Activated CD4-positive, alpha-beta T cell treated with anti-CD3 and anti-CD28 coated beads, Interleukin-2, Interleukin-6, amounts not matched to agents 100 ng/mL and 50 ng/mL, durations not matched to agents 16 hours and 8 hours (primary cell): ENCODE measurements at places on chromosomes 16 and 17.

GRCh38 chr17:13750816-13751793, 149.4 kb upstream of the HS3ST3A1 start:
- no peak for DNase-seq

DNA sequence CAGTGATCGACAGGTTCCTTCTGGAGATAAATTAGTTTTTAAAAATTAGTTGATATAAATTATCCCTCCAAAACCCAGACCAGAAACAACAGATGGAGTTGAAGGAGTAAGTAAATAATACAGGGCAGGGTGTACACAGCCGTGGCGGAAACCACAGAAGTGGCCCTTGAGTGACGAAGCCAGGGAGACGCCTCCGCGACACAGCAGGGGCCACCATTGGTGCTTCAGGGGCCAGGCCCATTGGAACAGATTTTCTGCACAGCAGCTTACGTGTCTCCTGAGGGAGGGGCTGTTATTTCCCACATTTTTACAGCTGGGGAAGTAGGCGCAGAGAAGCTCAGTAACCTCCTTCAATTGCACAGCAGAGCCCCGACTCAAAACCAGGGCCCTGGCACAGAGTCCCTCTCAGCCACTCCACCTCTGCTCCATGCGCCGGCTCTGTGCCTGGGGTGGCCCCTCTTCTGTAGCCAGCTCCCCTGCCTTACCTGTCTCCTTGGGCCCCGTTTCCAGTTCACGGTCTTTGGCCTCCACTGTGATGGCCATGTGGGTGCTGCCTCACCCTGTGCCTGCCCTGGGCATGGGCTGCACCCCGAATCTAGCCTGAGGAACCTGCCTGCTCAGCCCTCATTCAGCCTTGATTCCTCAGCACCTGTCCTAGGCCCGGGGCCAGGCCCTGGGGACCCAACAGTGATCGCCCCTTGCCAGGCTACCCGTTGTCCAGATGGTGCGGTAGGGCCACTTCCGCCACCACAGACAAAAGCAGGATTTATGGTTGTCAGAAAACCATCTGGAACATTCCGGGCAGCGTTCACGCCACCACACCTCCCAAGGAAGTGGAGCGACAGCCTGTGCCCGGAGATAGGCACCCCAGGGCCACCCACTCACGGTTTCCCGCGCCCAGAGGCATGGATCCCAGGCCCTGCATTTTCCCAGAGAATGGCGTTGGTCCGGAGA, 128.5 kb upstream of the GSE1 start:
- no peak for DNase-seq

DNA sequence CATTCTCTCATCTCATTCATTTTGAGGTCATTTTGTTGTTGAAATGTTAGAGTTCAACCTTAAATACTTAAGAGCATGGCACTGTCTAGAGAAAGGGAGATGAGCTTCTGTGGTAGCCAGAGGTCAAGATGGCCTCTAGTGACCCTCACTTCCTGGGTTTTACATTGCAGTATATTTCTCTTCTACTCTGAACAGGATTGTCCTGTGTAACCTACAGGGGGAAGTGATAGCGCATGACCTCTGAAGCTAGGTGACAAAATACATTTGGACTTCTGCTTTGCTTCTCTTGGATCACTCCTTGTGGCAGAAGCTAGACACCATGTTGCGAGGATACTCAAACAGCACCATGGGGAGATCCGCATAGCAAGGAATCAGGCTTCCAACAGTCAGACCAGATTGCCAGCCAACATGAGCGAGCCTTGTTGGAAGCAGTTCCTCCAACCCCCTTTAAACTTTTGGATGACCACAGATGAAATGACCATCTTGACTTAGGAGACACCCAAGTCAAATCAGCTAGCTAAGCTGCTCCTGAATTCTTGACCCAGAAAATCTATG, 748.4 kb downstream of the MAF start:
- no peak for DNase-seq

DNA sequence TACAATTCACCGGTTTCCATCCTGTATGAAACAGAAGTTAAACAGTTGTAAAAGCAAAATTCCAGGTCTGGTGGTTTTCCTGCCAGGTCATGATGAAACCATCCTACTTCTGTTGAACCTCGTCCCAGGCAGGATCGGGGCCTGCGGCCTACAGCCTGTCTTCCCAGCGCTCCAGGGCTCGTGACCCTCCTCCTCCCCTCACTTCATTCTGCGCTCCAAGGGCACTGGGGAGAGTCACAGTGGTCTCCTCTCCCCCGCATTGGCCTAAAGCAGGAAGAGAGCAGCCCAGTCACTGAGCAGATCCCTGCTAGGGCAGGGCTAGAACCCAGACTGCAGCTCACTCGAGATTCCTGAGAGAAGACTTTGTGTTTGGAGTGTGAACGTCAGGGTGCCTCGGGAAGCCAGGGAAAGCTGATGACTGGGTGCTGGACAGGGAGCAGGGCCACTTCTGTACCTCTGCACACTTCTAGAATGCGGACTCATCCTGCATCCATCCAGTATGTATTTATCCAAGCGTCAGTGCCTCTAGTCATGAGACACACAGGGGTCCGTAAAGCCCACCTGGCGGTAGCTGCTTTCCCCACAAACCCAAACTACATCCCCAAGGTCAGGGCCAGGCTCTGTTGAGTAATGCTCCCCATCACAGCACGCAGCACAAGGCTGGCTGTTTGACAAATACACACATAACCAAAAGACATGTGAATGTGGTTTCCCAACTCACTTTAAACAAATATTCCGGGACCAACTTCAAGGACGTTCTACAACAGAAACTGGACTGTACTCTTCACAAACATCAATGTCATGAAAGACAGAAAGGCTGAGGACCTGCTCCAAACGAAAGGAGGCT, 1.7 kb upstream of the ITGAE start:
- DNase-seq = no peak

DNA sequence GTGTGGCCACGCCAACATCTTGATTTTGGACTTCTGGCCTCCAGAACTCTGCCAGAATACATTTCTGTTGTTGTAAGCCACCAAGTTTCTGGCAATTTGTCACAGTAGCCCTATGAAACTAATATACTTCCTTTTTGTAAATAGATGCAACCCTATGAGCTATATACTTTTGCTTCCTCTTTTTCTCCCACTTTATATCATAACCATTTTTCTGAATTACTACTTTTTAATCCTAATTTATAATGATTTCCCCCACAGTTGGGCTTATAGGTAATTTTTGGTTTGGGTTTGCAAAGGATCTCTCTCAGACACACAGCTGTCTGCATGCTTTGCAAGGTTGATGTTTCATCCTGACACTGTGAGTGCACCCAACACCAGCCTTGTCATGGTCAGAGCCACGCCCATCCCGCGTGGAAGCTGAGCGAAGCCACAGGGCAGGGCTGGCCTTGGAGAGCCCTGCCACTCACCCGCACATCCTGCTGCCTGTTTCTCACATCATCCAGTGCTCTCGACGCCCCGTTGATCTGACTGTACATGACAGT, 5.8 kb downstream of the TRIM25 start:
- peak; percentile 69 for DNase-seq

- peak; percentile 25 for DNase-seq
These were observed 8.7 kb upstream of the ANKS4B start for GRCh38 chr16:21224800-21225199.

GRCh38 chr17:39965017-39965699, 2.4 kb downstream of the GSDMA start:
- DNase-seq = no peak

DNA sequence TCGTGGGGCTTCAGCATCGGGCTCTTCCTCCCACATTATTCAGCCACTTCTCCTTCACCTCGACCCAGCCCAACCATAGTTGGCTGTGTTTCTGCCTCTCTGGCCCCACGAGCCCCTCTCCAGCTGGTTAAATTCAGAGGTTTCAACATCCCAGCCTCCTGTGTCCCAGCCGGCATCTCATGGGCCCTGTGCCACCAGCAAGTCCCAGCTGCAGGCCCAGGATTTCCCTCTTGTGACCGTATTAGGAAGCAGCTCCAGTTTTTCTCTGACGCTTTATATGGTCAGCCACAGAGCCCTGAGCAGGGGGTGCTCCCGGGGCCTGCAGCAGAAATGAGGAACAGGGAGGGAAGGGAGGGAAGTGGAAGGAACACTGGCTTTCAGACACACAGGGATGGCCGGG, 27.4 kb downstream of the MYH11 start:
- no peak for DNase-seq

DNA sequence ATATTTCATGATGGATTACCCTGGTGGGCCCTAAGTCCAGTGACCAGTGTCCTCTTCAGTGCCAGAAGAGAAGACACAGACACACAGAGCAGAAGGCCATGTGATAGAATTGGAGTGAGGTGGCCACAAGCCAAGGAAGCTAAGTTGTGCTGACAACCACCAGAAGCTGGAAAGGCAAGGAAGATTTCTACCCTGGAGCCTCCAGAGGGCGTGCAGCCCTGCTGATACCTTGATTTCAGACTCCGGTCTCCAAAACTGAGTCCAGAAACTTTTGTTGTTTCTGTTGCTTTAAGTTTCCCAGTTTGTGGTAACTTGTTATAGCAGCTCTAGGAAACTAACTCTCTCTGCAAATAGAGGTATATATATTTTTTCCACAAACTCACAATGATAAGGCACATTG, 396.6 kb upstream of the ASIC2 start:
- DNase-seq = no peak

- no peak for DNase-seq
These were observed 38.1 kb downstream of the CDRT15 start for GRCh38 chr17:14198575-14198974.

DNA sequence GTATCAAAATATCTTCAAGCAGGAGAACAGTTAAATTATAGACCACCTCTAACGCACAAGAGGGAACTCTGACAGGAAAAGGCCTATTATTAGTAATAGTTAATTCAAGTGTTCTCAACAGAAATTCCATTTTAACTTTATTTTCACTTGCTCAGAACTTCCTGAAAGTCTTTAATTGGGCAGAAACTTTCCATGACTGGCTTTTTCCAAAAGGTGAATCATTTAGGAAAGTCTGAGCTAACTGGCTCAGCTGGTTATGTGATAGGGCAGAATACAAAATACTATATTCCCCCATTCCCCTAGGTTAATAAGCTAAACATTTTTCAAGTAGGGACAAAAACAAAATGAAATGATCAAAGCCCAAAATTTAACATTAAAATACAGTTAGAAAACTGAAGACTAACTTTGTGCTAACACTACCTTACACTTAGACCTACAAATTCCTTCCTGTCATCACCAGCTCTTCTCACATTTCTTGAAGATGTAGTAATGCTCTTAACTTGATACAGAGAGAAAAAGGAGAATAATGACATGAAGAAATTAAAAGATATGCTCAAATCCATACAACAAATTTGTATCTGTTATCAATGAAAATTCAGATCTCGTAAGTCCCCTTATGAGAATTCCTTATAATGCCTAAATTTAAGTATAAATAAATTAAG, 31.0 kb downstream of the CFDP1 start:
- DNase-seq = no peak

DNA sequence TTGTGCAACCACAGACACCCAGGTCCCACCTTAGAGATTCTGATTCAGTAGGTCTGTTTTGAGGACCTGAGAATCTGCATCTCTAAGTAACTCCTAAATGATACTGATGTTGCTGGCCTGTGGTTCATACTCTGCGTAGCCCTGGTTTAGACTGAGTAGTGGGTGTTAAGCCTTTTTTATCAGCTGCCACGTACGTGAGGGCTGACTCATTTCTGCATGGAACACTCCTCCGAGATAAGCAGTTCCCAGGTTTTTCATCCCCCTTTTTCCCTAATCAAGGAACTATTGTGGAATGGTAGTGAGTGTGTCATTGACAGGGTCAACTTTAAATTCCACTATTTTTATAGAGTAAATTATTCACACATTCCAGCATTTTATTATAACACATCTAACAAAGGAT, 26.1 kb downstream of the CDRT4 start:
- no peak for DNase-seq

DNA sequence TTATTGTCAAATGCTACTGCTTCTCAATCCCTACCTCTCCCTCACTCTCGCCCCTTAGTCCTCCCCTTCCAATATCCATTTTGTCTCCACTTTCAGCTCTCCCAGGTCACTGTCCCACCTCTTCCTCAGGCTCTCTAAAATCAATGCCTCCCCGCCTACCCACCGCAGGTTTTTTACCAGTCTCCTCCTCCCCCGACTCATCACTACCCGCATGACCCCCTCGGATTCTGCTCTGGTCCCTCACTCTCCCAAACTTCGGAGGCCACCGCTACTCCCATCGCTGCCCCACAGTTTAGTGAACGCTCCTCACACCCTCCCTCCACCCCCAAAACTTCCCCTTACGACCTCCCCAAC, 513 bp downstream of the CRLF3 start:
- DNase-seq = no peak

GRCh38 chr17:17944743-17945142, 27.5 kb downstream of the TOM1L2 start:
- DNase-seq = no peak

DNA sequence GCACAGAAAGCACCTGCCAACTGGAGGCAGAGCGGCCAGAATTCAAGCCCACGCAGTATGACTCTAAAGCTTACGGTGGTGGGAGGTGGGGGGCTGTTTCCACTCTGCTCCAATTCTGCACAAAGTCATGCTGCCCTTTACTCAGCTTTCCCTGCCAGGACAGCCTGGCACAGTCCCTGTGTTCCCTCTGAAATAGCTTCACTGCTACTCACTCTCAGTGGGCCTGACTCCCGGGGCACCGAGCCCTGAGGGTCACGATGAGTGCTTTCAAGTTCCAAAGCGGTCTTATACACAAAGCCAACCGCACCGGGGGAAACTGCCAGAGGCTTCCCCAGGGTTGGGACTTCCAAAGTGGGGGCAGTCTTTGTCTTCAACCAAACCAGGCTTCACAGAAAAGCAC, 306.1 kb upstream of the XYLT1 start:
- no peak for DNase-seq

DNA sequence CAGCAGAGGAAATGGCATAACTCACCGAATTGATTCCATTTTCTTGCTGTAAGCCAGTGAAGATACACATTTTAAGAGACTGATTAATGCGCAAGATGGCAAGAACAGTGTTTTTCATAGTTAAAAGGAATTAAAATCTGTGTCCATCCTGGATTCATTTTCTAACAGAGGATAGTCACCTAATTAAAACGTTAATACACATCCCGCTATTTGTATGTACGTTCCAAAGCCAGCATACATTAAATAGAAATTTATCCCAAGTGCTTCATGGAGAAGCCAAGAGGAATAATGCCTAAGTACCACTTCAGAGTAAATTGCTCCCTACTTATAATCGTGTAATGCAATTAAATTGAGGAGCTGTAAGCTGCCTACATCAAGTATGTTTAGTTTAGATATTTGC, 49.9 kb downstream of the RBFOX1 start:
- DNase-seq = no peak

DNA sequence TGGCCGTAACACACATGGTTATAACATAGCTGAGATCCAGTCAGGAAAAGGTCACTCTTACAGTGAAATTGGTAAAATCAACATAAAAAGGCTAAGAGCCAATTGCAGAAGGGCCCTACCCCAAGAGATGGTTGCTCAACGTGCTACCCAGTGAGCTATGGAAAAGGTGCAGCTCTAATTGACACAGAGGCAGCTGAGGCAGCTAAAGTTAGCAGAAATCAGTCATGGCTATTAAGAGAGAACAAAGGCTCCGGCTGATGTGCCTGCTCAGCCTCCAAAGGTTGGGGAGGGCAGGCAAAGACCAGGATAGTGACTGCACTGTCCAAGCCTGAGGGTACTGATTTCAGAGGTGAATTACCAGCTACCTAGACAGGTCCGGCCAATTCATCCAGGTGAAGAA, 76.5 kb upstream of the ATP2A3 start:
- no peak for DNase-seq

GRCh38 chr17:43995150-43995471, 9.3 kb upstream of the NAGS start:
- no peak for DNase-seq
